ENCODE measurements at places on chromosomes 1 and 21.

GRCh38 chr1:150144606-150145005, 5.1 kb upstream of the PLEKHO1 start:
- DNase-seq, result no peak

- DNase-seq, result no peak
These were observed 45.3 kb downstream of the PIK3CD start for GRCh38 chr1:9696793-9697192.

DNA sequence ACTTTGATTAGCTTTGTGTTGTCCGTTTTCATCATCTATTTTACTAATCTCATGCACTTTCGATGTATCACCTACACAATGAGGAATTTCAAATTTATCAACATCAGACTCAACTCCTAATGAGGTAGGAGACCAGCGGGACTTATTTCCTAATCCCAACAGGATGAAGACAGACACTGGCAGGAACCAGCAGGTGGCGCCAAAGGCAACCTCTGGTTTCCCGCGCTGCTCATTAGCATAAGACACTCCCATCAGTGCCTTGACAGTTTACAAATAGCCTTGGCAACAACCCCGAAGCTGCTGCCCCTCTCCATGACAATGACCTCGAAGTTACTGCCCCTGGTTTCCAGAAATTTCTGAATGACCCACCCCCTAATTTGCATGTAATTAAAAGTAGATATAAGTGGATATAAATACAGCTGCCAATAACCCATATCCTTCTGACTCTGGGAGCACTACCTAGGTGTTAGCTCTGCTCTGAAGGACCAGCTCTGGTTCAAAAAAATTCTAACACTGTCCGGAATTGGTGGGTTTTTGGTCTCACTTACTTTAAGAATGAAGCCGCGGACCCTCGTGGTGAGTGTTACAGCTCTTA, 974.8 kb downstream of the ADGRL2 start:
- peak; percentile 5 for DNase-seq

DNA sequence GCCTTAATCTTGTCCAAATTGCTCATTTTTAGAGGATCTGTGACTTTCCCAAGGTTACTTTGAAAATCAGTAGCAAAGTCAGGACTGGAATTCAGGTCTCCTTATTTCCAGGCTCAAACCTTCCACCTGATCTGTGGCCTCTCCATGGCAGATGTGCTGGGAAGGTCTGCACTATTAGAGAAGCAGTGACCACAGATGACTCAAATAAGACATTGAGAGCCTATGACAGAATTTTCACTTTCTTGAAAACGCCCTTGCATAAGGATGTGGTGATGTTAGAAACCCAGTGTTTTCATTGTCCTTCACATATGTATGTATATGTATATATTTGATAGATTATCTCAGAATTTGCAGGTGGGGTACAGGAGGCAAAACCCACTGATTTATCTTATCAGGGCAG, 45.3 kb downstream of the TTC39A start:
- no peak for DNase-seq

DNA sequence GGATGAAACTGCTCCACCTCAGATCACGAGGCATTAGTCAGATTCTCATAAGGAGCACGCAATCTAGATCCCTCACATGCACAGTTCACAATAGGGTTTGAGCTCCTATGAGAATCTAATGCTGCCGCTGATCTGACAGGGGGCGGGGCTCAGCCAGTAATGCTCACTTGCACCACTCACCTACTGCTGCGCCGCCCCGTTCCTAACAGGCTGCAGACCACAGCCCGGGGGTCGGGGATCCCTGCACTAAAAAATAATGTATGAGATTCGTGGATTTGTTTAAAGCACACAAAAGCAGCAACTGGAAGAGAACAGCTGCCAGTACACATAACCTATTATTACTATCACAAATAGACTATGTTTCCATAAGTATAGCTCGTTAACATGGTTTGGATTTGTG, 72.9 kb downstream of the HLCS start:
- DNase-seq, result no peak

- peak; percentile 64 for DNase-seq
These were observed 9.5 kb upstream of the KCNA2 start for GRCh38 chr1:110615548-110616130.
